ENCODE measurements at places on chromosomes 2 and 18. TPM values are rescaled to one million over a fixed set of nuclear protein-coding genes. Genes with fewer than 3 reads are reported as not detected.

GRCh38 chr2:185484602-185485001, 254.0 kb upstream of the FSIP2 start:
- H3K36me3 ChIP-seq = peaks cover 17% of the 10 kb centered on the region
- peak overlapping the region; percentile 69 for H3K27ac ChIP-seq
- no peak overlapping the region for H3K4me3 ChIP-seq
- H3K27me3 ChIP-seq = no peaks in the 10 kb centered on the region

GRCh38 chr2:105447476-105447875, 48.6 kb upstream of the FHL2 start:
- H3K27ac ChIP-seq = no peak overlapping the region
- no peaks in the 10 kb centered on the region for H3K4me1 ChIP-seq
- H3K4me3 ChIP-seq = no peak overlapping the region
- no peak for DNase-seq
- no peaks in the 10 kb centered on the region for H3K27me3 ChIP-seq

- H3K36me3 ChIP-seq = no peaks in the 10 kb centered on the region
- H3K27me3 ChIP-seq = no peaks in the 10 kb centered on the region
- H3K4me3 ChIP-seq = no peak overlapping the region
- H3K4me1 ChIP-seq = peaks cover 6% of the 10 kb centered on the region
- DNase-seq = no peak
These were observed 182.6 kb upstream of the PKDCC start for GRCh38 chr2:41865263-41865662.

TET3 gene
- 24.7 TPM for total RNA-seq

CDCA7 gene
- total RNA-seq = 48.9 TPM
